ENCODE measurements at places on chromosomes 1 and 21.

DNA sequence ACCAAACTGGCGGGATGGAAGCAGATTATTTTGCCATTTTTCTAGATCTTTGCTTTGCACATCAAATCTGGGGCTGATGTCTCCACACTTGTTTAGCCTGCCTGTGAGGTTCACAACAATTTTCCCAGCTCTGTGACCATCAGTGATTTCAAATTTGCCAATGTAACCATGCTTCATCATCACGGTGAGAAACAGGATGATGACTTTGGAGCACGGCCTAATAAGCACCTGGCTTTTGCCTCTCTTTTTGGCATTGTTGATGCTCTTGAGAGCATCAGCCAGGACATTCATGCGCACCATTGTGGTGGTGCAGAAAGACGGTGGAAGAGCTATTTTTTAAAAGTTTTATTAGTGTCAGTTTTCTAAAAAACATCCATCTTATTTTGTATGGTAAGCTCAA lies 50.1 kb downstream of the IARS2 start:
- DNase-seq: no peak

- no peak for DNase-seq
Measured at GRCh38 chr1:15939181-15940109, 36.5 kb downstream of the ZBTB17 start.

DNA sequence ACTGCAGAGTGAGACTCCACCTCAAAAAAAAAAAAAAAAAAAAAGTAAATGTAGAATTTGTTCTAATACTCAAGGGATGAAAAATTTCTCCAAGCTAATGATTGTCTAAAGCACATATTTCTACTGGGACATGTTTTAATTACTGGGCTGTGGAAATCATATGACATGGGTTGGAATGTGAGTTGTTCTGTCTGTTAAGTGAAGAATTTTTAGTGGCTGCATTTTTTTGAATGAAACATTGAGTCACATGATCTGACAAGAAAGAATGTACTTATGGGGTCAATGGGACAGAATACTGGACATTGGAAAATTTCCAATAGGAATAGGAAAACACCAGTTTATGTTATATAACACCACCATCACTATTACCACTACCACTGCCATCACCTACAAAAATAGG lies 123.8 kb upstream of the IVNS1ABP start:
- DNase-seq: no peak

- DNase-seq: no peak
Measured at GRCh38 chr1:101219924-101220870, 16.6 kb upstream of the S1PR1 start.

DNA sequence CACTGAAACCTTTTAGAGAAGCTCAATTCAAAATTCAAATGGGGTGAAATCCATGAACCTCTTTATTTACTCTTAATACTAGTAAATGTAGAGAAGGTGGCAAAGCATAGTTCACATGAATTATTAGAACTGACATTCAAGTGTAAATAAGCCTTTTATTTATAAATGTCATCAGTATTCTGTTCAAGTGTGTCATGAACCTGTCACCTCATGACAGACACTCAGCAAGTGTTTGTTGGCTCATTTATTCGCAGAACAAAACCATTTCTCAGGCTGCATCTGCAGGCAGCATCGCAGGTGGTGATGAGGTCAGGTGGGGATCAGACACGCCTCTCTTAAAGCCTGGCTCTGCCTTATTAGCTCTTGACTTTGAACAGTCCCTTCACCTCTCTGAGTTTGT lies 116.6 kb downstream of the SETD4 start:
- no peak for DNase-seq
